ENCODE measurements at places on chromosomes 3 and 15. TPM values are rescaled to one million over a fixed set of nuclear protein-coding genes. Genes with fewer than 3 reads are reported as not detected.

The ACKR4 gene
- total RNA-seq: 0.29 TPM

The CFAP91 gene
- total RNA-seq: 0.05 TPM

The CGGBP1 gene
- total RNA-seq: 37.3 TPM

The TMEM207 gene
- total RNA-seq: not detected

The ASB14 gene
- not detected for total RNA-seq

The SLC7A14 gene
- 0.06 TPM for total RNA-seq

The SLC28A1 gene
- not detected for total RNA-seq

The P4HTM gene
- 23.0 TPM for total RNA-seq

The NRG4 gene
- total RNA-seq: not detected
